ENCODE measurements at places on chromosomes 16 and 17.

DNA sequence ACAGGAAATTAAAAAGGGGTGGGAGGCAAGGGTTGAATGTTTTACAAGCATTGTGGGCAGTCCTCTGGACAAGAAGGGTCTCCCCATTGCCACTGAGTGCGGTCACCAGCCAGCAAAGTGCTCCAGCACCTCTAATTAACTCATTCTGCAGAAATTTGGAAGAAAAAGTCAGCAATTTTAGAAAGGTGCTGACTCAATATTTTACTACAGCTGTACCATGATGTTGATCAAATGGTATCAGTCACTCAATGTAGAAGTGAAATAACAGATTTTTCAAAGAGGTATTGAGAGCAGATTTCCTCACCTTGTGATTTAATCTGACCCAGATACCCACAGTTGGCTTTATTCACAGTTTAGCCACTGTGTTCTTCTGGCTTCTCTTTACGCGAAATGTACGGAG is 96.7 kb downstream of the PMP22 start:
- DNase-seq, result no peak

GRCh38 chr17:10130677-10131076 is 67.7 kb downstream of the GAS7 start:
- no peak for DNase-seq

GRCh38 chr17:76075364-76076145 is 974 bp downstream of the GALR2 start:
- no peak for DNase-seq

GRCh38 chr16:69378760-69379159 is 7.0 kb downstream of the TERF2 start:
- DNase-seq, result no peak

DNA sequence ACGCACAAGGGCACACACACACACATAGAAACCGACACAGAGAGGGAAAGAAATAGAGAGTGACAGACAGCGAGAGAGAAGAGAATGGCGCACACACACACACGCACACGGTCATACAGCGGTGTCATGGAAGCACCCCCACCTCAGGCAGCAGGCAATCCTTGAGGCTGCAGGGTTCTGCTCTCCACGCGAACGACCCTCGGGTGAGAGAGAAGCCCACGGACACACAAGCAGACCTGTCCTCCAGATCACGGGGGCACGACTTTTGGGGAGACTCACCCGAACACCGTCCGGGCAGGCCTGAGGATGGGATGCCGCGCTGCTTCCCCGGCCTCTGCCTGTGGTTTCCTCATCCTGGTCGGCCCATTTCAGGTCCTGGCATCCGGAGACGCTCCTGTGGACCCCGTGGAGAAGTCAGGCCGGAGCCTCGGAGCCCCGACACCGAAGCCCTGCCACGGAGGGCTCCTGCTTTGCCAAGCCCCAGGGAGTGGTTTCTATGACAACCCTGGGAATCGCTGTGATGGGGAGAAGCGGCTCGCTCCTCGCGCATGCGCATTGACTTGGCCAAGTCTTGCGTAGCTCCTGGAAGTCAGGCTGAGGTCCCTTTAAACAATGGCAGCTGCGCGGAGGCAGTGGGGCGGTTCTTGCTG is 118.2 kb upstream of the KCNJ18 start:
- peak; percentile 18 for DNase-seq

DNA sequence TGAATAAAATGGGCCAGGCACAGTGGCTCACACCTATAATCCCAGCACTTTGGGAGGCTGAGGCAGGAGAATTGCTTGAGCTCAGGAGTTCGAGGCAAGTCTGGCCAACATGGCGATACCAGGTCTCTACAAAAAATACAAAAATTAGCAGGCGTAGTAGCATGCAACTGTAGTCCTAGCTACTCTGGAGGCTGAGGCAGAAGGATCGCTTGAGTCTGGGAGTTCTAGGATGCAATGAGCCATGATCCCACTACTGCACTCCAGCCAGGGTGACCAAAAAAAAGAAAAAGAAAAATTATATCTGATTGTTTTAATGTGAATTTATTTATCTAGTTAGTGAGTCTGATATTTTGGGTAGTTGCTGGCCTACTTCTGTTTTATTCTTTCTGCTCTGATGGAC is 7.0 kb downstream of the IL34 start:
- DNase-seq, result no peak

- DNase-seq, result no peak
Measured at GRCh38 chr17:29195465-29196081, 15.4 kb upstream of the MYO18A start.

DNA sequence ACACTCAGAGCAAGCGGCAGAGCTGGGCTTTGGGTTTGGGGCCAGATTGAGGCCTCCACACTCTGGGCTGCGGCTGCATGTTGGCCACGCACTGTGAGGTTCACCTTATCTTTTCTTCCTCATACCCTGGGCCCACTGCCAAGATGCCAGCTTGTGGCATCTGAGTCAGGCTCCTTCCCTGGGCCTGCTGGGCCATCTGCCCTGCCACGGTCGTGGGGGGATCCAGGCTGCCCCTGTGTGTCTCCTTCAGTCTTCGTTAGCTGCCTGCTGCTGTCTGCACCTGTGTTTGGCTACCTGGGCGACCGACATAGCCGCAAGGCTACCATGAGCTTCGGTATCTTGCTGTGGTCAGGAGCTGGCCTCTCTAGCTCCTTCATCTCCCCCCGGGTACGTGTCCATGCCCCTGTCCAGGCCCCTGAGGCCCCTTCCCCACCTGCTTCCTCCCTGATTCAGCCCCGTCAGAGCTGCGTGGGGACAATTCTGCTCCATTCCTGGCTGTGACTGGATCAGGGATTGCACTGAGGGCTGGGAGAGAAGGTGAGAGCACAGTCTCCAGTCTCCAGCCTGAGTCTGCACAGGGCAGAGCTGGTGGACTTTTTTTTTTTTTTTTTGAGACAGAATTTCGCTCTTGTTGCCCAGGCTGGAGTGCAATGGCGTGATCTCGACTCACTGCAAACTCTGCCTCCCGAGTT is 11.2 kb downstream of the SPNS3 start:
- no peak for DNase-seq

DNA sequence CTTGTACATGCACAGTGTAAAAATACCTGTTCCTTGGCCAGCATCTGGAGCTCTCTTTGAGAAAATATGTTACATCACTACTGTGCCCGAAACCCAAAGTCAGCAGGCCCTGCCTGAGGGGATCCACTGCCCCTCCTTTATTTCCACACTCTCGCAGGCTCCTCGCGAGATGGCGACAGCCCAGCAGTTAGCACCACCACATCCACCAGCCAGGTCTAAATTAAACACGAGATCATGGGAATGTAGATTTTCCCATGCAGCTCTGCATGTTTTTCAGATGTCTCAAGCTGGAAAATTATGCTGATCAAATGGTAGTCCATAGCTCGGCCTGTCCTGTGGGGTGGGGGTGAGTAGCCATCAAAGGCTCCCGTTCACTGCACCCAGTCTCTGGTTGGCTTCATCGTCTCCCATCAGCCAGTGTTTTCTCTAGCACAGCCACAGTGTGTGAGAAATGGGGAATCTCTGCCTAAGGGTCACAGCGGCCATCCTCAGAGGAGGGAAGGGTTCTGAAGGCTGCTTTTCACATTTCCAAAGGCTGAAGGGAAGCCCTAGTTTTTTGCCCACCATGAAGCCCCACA is 34.7 kb downstream of the EPN2 start:
- no peak for DNase-seq

GRCh38 chr17:49575679-49576087 is at the start of gene NXPH3:
Gene NXPH3, plus strand, starts transcription at chr17:49575871. Its CDS starts 349 bp downstream, at chr17:49576220.
- peak; percentile 51 for DNase-seq

DNA sequence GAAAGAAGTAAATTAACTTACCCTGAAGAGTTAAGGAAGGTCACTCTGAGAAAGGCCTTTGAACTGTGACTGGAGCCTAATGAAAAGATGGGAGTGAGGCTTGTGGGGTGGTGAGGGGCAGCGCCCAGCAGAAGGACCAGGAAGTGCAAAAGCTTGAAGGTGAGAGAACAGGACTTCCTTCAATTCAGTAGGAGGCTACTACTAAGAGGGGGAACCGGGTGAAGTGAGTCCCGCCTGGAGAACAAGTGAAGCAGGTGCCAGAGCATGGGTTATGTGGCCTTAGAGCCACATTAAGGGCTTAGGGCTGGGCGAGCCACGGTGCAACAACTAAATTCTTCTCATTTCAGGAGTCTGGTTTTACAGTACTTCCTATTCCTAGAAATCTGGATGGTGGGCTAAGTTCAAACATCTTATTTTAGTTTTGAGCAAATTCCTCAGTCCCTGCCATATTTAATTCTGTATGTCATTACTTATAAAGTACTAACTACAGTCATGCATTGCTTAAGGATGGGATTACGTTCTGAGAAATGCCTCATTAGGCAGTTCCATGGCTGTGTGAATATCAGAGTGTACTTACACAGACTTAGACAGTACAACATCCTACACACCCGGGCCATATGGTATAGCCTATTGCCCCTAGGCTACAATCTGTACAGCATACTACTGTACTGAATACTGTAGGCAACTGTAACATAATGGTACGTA is 5.1 kb downstream of the CFAP20 start:
- DNase-seq, result no peak

GRCh38 chr17:56928586-56928985 is 14.7 kb upstream of the TRIM25 start:
- no peak for DNase-seq

- no peak for DNase-seq
Measured at GRCh38 chr16:88672776-88673175, 9.9 kb upstream of the MVD start.

- DNase-seq, result no peak
Measured at GRCh38 chr17:58219789-58220183, 731 bp upstream of the MKS1 start.

DNA sequence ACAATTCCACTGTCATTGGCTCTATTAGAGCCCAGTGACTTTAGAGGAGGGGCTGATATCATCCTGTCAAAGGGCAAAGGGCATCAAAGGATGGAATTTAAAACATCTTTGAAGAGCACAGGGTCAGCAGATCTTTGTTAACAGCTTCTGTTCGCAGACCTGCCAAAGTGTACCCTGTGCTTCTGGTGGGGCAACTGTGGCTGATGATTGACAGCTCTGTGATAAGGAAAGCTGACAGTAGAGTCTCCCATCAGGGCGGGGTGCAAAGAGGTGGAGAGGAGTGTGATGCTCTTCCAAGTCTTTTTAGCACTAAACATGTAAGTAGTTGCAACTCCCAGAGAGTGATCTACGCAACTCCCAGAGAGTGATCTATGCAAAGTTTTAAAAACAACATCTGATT is 742.1 kb upstream of the SOX9 start:
- DNase-seq, result no peak

- DNase-seq, result no peak
Measured at GRCh38 chr16:23434380-23434779, 18.6 kb downstream of the COG7 start.

- DNase-seq, result no peak
Measured at GRCh38 chr16:66471716-66472393, 44.8 kb downstream of the BEAN1 start.

DNA sequence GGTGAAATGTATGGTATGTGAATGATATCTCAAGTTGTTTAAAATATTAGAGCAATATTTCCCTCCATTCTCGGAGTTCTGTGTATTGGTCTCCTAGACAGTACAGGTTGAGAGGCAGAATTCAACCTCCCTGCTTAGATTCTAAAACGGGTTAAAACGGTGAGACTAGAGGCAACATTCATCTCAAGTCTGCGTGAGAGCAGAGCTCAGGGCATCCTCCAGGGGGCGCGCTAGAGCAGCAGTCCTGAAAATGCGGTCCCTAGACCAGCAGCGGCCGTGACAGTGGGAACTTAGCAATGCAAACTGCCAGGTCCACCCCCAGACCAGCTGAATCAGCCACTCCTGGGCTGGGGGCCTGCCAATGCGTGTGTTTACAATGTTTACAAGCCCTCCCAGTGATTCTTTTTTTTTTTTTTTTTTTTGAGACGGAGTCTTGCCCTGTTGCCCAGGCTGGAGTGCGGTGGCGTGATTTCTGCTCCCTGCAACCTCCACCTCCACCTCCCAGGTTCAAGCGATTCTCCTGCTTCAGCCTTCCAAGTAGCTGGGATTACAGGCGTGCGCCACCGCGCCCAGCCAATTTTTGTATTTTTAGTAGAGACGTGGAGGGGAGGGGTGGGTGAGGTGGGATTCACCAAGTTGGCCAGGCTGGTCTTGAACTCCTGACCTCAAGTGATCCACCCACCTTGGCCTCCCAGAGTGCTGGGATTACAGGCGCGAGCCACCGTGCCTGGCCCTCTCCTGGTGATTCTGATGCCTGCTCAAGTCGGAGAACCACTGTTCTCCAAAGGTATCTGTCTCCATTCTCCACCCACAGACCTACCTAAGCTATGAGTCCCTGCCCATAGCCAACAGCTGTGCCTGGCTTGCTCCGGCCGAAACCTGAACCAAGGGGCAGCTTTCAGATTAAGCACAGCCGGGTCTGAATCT is 24.2 kb downstream of the KLHL36 start:
- peak; percentile 39 for DNase-seq

DNA sequence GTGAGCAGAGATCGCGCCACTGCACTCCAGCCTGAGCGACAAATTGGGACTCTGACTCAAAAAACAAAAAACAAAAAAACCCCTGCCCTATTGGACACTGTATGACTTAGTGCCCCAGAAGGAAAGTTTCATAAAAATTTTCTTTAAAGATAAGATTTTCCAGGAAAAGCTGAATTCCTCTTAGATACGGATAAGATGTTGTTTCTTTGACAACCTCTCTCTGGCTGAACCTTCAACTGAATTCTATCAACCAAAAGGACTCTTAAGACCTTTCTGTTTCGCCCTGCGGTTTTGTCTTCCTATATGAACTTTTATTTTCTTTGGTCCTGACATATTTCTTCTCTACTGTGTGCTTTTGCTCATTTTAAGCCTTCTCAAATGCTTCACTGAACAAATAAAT is 35.8 kb downstream of the CPPED1 start:
- DNase-seq, result no peak

GRCh38 chr17:50865060-50865867 is 890 bp downstream of the TOB1 start:
- no peak for DNase-seq

DNA sequence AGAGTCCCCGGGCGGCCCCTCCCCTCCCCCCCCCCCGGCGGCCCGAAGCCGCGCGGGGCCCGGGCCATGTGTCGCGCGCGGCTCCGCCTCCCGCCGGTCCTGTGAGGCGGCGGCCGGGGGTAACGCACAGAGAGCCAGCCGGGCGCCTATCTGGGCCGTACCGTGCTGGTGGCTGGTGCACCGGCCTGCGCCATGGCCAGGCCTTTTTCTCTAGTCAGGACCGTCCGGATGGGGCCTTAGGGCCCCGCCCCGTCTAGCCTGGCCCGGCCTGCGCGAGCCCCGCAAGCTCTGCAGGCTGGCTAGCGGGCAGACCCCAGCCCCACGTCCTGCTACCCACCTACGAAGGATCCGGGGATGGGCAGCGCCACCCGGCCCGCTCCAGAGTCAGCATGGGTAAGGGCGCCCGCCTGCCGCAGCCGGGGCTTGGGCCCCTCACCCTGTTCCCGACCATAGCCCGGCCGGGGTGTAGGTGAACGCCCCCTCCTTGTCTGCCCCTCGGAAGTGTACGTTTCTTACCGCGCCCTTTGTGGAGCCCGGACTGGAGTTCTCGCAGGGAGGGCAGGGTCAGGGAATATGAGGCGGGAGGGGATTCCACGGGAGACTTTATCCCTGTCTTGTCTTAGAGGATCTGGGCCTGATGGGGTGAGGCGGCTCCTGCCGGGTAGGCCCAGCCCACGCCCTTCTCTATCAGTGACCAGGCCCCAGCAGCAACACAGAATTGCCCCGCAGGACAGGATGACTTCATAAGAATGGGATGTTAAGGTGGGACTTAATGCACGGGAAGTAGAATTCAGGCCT is at the start of gene CENPT:
TSS of gene CENPT (minus strand) at position 630 of the 798 bp plus-strand sequence. CDS start 13,834 bp downstream, outside the sequence.
- DNase-seq, result no peak

Data from stimulated activated CD8-positive, alpha-beta memory T cell treated with anti-CD3 and anti-CD28 coated beads, Interleukin-7, amount 100 ng/mL, for 48 hours (primary cell).